ENCODE measurements at places on chromosomes 5 and 9.

GRCh38 chr9:7324152-7324598 is 475.4 kb downstream of the DMAC1 start:
- DNase-seq = no peak

GRCh38 chr5:143752165-143752850 is 59.7 kb upstream of the HMHB1 start:
- DNase-seq = no peak

GRCh38 chr5:43432486-43433375 is 20.5 kb upstream of the CCL28 start:
- peak; percentile 93 for DNase-seq

- no peak for DNase-seq
These were observed 31.0 kb upstream of the B4GALT1 start for GRCh38 chr9:33198165-33198564.

GRCh38 chr5:133723651-133724366 is 111.5 kb upstream of the FSTL4 start:
- no peak for DNase-seq

- DNase-seq = no peak
These were observed 47.9 kb upstream of the SMAD5 start for GRCh38 chr5:136084698-136085097.

All from LoVo (cell line).